ENCODE measurements at places on chromosomes 1 and 21. TPM values are rescaled to one million over a fixed set of nuclear protein-coding genes. Genes with fewer than 3 reads are reported as not detected.
A peak's percentile ranks its signal among the peaks of the same experiment; 100 is the strongest.

Gene ABCB10
- total RNA-seq: 12.9 TPM

DNA sequence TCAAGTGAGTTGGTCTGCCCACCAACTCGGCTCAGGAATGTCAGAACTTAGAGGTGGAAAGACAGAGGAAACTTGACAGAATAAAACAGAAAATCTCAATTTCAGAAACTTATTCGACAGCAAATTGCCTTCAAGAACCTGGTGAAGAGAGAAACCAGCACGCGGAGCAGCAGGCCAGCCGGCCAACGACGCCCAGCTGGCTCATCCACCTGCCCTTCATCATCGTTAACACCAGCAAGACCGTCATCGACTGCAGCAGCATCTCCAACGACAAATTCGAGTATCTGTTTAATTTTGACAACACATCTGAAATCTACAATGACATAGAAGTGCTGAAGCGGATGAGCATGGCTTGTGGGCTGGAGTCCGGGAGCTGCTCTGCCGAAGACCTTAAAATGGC is 350.8 kb upstream of the CAMK1G start:
- H3K27me3 ChIP-seq: peaks cover 4% of the 10 kb centered on the region
- no peak for DNase-seq
- no peaks in the 10 kb centered on the region for H3K36me3 ChIP-seq
- H3K4me3 ChIP-seq: no peak overlapping the region
- no peaks in the 10 kb centered on the region for H3K4me1 ChIP-seq

DNA sequence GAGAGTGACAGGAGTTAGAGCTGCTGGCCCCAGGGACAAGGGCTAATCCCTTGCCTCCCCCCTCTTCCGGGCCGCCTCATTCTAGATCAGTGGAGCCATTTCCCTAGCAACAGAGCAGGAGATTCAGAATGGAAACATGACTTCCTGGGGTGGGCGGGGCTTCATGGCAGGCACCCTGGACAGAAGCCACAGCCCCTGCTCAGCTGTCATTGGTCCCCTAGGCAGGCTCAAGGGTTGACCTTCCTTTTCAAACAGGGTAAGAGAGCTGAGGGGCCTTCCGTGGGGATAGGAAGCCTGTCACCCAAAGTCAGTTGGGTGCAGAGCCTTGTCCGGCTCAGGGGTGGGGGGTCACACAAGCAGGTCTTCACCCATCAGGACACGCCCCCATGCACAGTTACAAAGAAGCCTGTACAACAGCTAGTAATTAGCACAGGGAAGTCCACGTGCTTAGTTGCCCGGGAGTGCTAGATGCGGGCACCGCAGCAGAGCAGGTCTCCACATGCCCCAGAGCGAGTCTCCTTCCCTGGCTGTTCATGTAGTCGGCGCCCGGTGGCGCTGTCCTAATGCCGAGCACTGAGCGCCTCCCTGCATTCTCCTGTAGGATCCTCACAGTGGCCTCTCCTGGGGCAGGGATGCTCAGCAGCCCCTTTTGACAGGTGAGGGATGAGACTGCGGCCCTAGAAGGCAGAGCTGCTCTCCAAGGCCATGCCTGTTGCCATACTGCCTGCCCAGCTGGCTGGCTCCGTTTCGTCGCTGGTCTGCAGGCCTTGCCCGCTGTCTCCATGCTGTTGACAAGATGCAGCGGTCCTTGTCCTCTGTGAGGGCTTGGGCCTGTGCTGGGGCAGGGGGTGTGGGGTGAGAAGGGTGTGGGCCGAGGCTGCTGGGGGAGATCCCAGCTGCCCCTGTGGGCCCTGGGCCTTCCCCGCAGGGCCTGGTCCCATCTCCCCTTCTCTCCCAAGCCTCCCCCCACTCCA is 5.1 kb downstream of the TMEM201 start:
- no peaks in the 10 kb centered on the region for H3K27me3 ChIP-seq
- H3K27ac ChIP-seq: no peak overlapping the region
- H3K4me1 ChIP-seq: peaks cover 8% of the 10 kb centered on the region
- DNase-seq: peak; percentile 59
- H3K4me3 ChIP-seq: no peak overlapping the region

- H3K27me3 ChIP-seq: no peaks in the 10 kb centered on the region
- DNase-seq: no peak
- H3K27ac ChIP-seq: no peak overlapping the region
- no peaks in the 10 kb centered on the region for H3K36me3 ChIP-seq
Measured at GRCh38 chr1:248000169-248000568, 13.3 kb upstream of the OR2L5 start.

DNA sequence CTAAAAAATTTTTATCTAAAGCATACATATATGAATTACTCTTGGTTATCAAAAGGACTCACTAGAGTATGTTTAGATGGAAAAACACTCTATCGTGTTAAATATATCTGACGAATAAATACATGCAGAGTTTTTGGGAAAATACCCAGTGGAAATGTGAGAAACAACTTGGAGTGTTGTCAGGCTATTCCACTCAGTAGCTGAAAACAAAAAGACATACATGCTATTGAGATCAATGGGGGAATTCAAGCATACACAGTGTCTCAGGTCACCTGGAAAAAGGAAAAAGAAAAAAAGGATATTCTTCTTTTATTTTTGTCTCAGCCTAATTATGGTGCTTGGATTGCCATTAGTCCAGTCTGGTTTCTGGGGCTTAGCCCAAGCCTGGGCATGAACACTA is 247.0 kb upstream of the LYPLAL1 start:
- H3K4me3 ChIP-seq: no peak overlapping the region
- H3K36me3 ChIP-seq: no peaks in the 10 kb centered on the region
- H3K27ac ChIP-seq: no peak overlapping the region
- H3K4me1 ChIP-seq: no peaks in the 10 kb centered on the region
- H3K27me3 ChIP-seq: no peaks in the 10 kb centered on the region

GRCh38 chr1:60589916-60590315 is 492.4 kb upstream of the NFIA start:
- no peaks in the 10 kb centered on the region for H3K4me1 ChIP-seq
- no peaks in the 10 kb centered on the region for H3K27me3 ChIP-seq
- H3K27ac ChIP-seq: no peak overlapping the region
- no peaks in the 10 kb centered on the region for H3K36me3 ChIP-seq
- no peak overlapping the region for H3K4me3 ChIP-seq
- DNase-seq: no peak

DNA sequence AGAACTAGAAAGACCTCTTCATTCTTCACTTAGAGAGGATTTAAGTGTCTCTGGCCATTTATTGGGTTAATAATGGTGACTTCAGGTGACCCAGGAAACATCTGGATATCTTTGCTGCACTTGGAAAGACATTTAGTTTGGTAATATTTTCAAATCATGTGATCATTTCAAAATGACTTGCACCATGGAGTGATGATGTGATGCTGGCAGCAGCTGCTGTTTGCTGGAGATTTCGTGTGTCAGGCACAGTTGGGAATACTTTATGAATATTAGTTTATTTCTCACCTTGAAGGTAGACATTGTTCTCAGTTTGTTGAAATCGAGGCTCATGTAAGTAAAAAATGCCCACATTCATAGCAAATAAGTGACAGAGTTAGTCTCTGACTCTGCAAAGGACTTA is 236.0 kb downstream of the DISC1 start:
- H3K4me1 ChIP-seq: no peaks in the 10 kb centered on the region
- H3K4me3 ChIP-seq: no peak overlapping the region
- H3K36me3 ChIP-seq: no peaks in the 10 kb centered on the region
- H3K27ac ChIP-seq: no peak overlapping the region
- H3K27me3 ChIP-seq: no peaks in the 10 kb centered on the region
- DNase-seq: no peak

Gene UBXN10
- total RNA-seq: 0.39 TPM

Gene SERPINC1
- total RNA-seq: 2,875 TPM

DNA sequence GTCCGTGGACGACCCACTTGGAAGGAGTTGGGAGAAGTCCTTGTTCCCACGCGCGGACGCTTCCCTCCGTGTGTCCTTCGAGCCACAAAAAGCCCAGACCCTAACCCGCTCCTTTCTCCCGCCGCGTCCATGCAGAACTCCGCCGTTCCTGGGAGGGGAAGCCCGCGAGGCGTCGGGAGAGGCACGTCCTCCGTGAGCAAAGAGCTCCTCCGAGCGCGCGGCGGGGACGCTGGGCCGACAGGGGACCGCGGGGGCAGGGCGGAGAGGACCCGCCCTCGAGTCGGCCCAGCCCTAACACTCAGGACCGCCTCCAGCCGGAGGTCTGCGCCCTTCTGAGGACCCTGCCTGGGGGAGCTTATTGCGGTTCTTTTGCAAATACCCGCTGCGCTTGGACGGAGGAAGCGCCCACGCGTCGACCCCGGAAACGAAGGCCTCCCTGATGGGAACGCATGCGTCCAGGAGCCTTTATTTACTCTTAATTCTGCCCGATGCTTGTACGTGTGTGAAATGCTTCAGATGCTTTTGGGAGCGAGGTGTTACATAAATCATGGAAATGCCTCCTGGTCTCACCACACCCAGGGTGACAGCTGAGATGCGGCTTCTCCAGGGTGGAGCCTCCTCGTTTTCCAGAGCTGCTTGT is 32.4 kb downstream of the PRMT2 start:
- no peak overlapping the region for H3K27ac ChIP-seq
- peak overlapping the region; percentile 6 for H3K4me3 ChIP-seq
- peaks cover 12% of the 10 kb centered on the region for H3K27me3 ChIP-seq
- no peaks in the 10 kb centered on the region for H3K36me3 ChIP-seq
- H3K4me1 ChIP-seq: no peaks in the 10 kb centered on the region
- no peak for DNase-seq

Gene IL20
- total RNA-seq: not detected

DNA sequence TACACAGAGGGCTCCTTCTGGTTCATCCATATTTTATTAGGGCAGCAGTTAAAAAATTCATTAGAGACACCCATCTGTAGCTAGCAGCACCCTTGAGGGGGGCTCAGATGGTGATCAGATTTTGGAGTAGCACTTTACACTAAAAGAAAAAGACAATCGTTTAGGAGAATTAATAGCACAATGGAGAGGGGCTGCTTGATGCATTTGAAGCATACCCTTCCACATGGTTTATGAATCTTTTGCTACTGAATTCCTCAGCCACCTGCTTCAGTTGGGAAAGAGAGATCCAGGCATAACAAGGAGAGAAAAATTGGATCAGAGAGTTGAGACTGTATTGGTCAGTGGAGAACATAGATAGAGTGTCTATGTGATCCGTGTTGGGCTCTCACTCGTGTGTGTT is 54.4 kb downstream of the DISC1 start:
- DNase-seq: no peak
- no peak overlapping the region for H3K27ac ChIP-seq
- no peaks in the 10 kb centered on the region for H3K27me3 ChIP-seq
- H3K36me3 ChIP-seq: no peaks in the 10 kb centered on the region

DNA sequence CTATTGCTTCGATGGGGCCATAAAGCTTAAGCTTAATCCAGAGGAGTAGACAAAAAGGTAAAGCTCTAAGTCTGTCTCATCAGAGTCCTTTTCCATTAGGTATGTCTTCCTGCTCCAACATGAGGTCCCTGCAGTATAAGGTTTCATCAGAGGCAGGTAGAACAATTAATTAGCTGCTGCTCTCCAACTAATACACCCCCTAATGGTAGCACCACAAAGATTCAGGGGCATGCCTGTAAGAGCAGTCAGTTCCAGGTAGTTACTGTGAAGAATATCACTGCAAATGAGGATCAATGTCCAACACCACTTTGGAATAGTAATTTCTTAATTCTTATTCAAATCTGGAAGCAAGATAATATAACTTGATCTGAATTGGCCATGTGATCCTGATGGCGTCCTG is 160.3 kb upstream of the ESRRG start:
- H3K4me3 ChIP-seq: no peak overlapping the region
- DNase-seq: no peak
- H3K36me3 ChIP-seq: no peaks in the 10 kb centered on the region
- H3K27me3 ChIP-seq: no peaks in the 10 kb centered on the region

DNA sequence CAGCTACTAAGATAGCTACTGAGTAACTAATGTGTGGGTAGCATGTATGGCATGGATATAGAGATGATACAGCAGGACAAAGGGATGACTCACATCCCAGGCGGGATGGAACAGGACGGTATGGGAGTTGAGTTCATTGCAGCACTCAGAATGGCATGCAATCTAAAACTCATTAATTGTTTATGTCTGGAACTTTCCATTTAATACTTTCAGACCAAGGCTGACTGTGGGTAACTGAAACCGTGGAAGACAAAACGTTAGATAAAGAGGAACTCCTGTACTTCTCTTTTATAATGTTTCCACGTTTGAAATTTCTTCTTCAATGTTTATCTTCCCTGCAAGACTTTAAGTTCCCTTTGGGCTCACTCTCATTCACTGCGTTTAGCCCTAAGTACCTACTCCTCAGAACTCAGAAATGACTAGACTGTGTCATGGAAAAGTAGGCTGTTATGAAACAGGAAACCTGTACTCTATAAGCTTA is 151.9 kb downstream of the MAGI3 start:
- no peak overlapping the region for H3K4me3 ChIP-seq
- H3K27ac ChIP-seq: no peak overlapping the region
- H3K36me3 ChIP-seq: no peaks in the 10 kb centered on the region
- no peak for DNase-seq
- H3K4me1 ChIP-seq: no peaks in the 10 kb centered on the region

Gene SSX2IP
- total RNA-seq: 16.1 TPM

DNA sequence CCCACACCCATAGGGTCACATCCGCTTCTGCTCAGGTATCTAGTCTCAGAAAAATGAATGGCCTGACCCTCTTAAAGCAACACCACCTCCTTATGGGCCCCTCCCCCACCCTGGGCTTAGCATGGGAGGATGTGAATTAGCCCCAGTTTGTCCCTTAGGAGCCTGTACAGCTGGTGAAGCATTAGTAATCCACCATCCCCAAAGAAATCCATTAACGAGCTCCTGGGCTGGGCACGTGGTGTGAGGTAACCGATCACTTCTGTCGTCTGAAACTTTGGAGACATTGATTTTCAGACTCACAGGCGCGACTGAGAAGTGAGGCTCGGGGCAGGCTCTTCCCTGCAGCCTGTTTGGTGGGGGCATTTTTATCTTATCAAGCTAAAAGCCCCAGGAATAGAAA is 10.5 kb downstream of the RASSF5 start:
- no peak for DNase-seq
- no peaks in the 10 kb centered on the region for H3K36me3 ChIP-seq
- no peak overlapping the region for H3K27ac ChIP-seq
- no peaks in the 10 kb centered on the region for H3K27me3 ChIP-seq

GRCh38 chr1:30816211-30817076 is 58.9 kb upstream of the LAPTM5 start:
- H3K27ac ChIP-seq: no peak overlapping the region
- H3K4me3 ChIP-seq: no peak overlapping the region
- no peaks in the 10 kb centered on the region for H3K36me3 ChIP-seq
- H3K4me1 ChIP-seq: no peaks in the 10 kb centered on the region
- DNase-seq: no peak
- H3K27me3 ChIP-seq: no peaks in the 10 kb centered on the region

DNA sequence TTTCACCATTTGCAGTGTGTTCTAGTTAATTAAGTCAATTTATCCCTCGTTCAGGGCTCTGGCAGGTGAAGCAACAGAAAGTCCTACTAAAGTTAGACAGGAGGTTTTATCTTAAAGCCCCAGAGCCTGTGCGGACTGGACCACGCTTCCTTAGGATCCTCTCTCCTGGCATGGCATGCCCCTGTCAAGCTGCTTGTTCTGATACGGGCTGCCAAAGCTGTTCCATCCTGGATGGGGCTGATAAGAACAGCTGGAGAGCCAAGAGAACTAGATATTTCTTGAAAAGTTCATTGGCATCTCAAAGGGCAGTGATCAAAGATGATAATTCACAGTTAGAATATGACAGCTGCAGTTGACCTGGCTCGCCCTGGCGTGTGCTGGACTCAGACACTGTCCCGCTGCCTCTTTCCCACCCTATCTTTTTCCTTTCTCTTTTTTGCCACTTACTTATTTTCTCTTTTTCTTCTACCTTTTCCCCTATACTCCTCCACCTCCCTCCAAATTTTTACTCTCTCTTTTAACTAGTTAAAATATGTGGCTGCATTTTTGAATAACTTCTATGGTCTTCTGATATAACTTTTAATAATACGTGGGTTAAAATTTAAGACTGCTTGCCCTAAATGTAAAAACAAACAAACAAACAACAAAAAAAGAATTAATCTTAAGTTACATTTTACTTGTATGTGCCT is 96.7 kb downstream of the ABCA4 start:
- H3K27ac ChIP-seq: no peak overlapping the region
- H3K36me3 ChIP-seq: no peaks in the 10 kb centered on the region
- no peak for DNase-seq
- H3K4me3 ChIP-seq: no peak overlapping the region
